ENCODE measurements at places on chromosomes 12 and 14. TPM values are rescaled to one million over a fixed set of nuclear protein-coding genes. Genes with fewer than 3 reads are reported as not detected.

The CD9 gene
- total RNA-seq, result 179 TPM

The FGF6 gene
- total RNA-seq, result not detected

The ANG gene
- total RNA-seq, result 23.6 TPM

The CDH24 gene
- total RNA-seq, result 7.9 TPM
